ENCODE measurements at places on chromosomes 6 and 20.

GRCh38 chr6:168218785-168219566 is 100.6 kb downstream of the DACT2 start:
- DNase-seq = no peak

DNA sequence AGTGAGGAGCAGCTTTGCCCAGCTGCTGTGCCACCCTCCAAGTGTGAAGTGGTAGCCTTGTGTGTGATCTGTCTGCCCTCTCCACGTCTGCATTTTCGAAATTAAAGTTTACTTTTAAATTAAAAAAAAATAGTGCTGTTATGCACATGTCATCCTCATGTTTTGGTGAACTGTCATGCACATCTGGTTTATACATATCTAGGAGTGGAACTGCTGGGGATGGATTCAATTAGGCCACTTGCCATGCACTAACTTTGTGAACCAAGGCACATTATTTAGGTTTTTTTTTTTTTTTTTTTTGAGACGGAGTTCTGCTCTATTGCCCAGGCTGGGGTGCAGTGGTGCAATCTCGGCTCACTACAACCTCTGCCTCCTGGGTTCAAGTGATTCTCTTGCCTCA is 3.6 kb downstream of the GTSF1L start:
- no peak for DNase-seq

DNA sequence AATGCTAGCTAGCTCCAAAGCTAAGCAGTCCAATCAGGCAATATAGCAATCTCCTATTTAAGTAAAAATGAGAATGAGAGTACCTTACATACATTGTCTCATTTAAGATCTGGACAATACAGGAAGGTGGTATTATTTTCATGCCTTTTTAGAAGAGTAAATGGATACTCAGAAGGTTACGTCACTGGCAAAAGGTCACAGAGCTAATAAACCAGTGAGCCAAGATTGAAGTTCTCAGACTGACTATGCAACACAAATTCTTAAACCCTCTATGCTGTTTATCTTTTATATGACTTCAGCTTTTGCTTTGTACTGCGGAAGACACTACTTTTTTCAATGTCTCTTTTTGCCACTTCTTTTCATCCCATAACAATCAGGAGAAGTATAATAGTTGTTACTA is 135.2 kb upstream of the PRL start:
- DNase-seq = no peak

DNA sequence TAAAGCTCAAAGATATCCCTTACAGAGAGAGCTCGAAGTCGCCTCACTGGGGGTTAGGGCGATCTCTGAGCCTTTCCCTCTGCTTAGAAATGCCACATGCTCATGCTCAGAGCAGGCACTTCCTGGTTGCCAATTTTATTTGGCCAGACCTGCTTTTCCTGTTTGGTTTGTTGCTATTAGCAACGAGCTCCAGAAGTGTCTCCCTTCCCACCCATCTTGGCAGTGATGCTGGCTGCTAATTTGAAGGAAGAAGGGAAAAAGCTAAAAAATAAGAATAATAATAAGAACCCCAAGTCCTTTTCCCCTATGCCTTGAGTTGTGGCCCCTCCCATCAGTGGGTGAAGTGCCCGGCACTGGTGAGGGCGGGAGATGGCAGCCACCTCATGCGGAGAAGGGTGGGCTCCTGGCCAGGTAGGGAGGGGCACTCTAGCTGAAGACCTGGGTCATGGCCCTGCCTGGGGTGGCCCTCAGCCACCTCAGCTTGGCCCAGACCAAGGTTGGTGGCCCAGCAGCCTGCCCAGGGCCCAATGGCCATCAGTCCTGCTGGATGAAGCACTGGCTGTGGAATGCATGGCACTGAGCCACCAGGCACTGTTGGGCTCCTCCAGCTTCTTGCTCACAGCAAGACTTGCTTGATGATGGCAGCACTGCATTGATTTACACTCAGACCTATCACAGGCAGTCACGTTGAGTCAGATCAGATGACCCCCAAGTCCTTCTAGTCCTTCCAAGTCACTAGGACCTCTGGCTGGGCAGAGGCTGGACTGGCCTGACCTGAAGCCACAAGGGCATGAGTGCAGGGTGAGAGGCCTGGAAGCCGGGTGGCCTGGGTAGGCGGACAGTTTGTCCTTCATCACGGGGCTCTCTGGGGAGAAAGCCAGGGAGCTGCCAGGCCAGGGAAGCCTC is 79.0 kb downstream of the SYNJ2 start:
- peak; percentile 81 for DNase-seq

- DNase-seq = peak; percentile 35
These were observed 93.3 kb downstream of the SNX5 start for GRCh38 chr20:17875106-17875980.

- DNase-seq = peak; percentile 60
These were observed 33.7 kb upstream of the IYD start for GRCh38 chr6:150334790-150335783.

GRCh38 chr6:35139924-35140638 is 1.1 kb downstream of the TCP11 start:
- peak; percentile 47 for DNase-seq

DNA sequence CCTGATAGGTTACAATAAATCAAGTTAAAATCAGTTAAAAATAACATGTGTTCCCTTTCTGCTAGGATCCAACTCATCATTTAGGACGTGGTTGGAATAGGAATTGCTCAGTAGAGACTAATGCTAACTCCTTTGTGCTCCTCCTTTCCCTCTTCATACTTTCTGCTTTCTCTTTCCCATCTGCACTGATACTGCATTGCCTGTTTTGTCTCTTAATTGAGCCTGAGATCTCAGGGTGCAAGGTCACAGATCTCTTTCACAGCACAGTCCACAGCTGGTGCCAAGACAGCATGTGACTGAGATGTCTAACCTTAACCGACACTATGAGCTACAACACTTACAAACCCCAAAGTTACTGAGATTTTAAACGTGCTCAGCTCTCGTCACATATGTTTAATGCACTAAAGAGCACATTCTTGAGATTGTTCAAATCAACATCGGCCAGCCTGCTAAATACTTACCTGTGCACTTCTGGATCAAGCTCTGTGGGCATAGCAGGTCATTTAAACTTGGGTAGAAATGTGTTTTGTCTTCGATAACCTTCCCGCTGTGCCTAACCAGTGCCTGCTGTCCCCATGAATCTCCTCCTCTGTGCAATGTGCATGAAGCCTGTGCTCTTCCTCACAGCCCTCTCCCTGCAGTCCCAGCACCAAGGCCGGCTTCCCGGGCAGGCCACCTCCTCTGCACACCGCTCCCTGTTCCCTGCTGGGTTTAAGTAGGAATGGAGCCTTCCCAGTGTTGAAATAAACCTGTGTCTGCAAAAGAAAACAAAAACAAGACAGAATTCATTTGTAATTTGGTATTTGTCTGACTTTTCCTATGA is 39.6 kb upstream of the AFDN start:
- no peak for DNase-seq

- DNase-seq = peak; percentile 75
These were observed 198.8 kb upstream of the PREP start for GRCh38 chr6:105601541-105602236.

GRCh38 chr6:97423190-97423589 is 140.2 kb upstream of the MMS22L start:
- no peak for DNase-seq

GRCh38 chr20:63252284-63252711 is 2.0 kb downstream of the NKAIN4 start:
- no peak for DNase-seq

DNA sequence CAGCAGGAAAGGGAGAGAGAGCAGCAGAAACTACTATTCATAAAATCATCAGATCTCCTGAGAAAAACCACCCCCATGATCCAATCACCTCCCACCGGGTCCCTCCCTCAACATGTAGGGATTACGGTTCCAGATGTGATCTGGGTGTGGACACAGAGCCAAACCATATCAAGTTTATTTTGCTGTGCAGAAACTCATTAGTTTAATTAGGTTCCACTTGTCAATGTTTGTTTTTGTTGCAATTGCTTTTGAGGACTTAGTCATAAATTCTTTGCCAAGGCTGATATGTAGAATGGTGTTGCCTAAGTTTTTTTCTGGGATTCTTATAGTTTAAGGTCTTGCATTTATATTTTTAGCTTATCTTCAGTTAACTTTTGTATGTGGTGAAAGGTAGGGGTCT is 422.0 kb upstream of the HS3ST5 start:
- no peak for DNase-seq

GRCh38 chr6:7052443-7053011 is 55.2 kb upstream of the RREB1 start:
- DNase-seq = no peak

DNA sequence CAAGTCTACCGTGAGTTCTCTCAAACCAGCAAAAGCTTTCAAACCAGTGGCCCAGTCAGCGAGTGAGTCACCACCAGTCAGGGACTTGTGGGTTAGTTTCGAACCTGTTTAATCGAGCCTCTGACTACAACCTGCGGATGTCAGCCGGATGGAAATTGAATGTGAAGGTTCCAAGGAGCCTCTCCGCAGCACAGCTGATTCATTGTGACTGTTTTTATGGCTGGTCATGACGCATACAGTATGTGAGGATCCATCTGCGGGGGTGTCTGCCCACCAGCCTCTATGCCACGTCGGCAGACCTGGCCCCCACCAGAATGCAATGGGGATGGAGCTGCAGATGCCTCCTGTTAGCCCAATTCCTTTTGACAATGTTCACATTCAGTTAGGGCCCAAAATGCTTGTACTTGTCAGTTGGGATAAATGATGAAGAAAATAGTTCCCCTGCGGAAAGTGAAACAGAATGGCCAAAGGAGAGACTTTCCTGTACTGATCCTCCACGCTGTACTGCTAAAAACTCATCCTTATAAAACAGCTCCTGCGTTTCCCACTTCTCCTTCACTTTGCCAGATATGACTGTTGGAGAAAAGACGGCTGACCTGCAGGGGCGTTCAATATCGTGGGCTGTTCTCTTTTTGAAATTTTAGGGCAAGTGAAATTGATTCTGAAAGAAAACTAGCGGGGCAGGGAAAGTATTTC is 206.6 kb downstream of the TFAP2B start:
- peak; percentile 3 for DNase-seq

DNA sequence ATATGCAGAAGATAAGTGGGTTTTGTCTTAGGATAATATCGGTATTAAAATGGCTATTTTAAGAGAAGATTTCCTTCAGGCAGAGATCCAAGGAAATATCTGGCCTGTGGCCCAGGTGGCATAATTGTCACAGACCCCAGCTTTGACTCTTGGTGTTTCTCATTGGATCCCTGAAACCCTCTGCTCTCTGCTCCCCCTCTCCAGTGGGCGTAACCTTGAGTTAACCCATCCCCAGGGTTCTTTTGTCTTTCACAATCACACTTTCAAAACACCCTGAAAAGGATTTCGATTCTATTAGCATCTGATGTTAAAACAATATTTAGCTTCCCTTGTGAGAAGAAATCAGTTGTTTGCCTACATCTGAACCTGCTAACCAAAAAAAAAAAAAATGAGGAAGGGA is 7.2 kb downstream of the SSTR4 start:
- no peak for DNase-seq

- DNase-seq = no peak
These were observed 88.2 kb upstream of the ATXN1 start for GRCh38 chr6:16849280-16849987.

GRCh38 chr20:31547017-31547675 is 32.9 kb downstream of the HM13 start:
- peak; percentile 92 for DNase-seq

- DNase-seq = no peak
These were observed 42.2 kb downstream of the FLRT3 start for GRCh38 chr20:14295238-14295637.

- DNase-seq = no peak
These were observed 34.9 kb upstream of the GTSF1L start for GRCh38 chr20:43761386-43762340.

GRCh38 chr6:133187657-133188453 is 53.3 kb upstream of the EYA4 start:
- DNase-seq = no peak

DNA sequence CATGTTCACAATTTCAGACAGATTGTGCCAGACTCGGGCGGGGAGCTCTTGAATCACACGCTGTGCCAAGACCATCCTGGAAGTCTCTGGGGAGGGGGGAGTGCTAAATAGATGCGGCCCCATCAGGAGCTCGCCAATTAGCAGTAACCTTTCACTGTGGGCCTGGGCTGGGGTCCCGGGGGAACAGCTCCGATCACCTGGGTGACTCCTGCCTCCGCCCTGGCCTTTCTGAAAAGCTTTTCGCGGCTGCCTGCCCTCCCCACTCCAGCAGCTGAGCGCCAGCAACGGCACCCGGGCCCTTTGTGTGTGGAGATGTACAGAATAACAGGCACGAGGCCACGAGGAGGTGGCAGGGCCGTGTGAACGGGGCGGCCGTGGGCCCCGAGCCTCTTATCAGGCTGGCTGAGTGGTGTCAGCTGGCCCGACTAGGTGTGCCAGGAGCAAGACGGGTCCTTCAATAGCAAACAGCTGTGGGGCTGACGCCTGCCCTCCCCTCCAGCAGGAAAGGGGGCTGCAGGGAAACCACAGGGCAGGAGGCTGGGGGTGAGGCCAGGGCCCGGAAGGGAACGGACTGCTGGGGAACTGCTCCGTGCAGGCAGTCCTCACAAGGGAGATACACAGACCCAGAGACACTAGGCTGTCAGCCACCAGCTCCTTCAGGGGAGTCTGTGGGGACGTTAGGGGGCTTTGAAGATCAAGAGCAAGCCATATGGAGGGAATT is 56.8 kb downstream of the NOL4L start:
- no peak for DNase-seq
